LNCaP clone FGC (cell line): ENCODE measurements at places on chromosomes 6 and 20.

DNA sequence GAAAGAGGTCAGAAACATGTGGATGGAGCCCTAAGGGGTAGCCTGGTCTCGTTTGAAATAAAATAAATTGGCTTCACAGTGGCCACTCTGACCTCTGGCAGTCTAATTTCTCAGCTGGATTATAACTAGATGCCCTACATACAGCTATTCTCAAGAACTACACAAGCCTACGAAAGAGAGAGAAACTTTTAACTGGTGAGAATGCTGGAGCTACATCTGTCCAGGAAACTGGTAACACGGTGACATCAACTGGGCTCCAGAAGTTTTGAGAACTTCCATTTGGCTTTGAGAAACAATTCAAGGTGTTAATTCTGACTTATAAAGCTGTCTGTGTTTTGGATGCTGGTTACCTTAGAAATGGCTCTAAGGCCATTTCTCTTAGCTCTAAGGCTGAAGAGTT lies 187.3 kb upstream of the TENT5A start:
- no peak for DNase-seq

- DNase-seq = no peak
Observed at GRCh38 chr20:59001449-59002171, 5.4 kb downstream of the CTSZ start.

DNA sequence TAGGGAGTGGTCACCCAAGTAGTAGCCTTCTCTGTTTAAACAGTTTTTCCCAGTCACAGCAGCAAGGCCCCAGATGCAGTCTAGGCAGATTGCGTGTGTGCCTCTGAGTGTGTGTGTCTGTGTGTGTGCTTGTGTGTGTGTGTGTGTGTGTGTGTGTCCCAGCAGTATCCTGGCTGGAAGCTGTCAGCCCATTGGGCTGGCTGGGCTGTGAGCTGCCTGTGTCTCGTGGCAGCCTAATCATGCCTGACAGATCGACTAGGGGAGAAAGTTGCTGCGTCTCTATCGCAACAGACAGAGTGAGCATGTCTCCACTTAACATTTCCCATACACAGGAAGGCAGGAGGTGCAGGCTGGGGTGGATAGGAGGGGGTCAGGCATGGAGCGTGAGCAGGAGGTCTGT lies 42.9 kb upstream of the LRFN2 start:
- no peak for DNase-seq

GRCh38 chr6:16092140-16092539 lies 36.7 kb upstream of the MYLIP start:
- no peak for DNase-seq

DNA sequence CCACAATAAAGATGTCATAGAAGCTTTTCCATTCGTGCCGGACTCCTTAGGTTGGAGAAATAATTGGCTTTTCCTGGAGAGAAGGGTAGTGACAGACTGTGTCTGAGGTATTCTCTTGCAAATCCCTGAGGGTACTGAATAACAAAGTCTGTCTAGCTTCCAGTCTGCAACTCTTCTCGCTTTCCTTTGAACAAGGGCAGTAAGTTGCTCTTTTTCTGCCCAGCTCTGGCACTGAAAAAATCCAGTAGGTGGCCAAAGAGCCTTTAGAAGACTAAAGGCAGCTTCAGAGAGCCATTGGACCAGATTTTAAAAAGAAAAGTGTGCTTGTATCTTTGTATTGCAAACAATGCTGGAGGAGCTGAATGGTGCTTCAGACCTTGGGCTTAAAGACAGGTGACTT lies 20.7 kb upstream of the RREB1 start:
- DNase-seq = no peak

DNA sequence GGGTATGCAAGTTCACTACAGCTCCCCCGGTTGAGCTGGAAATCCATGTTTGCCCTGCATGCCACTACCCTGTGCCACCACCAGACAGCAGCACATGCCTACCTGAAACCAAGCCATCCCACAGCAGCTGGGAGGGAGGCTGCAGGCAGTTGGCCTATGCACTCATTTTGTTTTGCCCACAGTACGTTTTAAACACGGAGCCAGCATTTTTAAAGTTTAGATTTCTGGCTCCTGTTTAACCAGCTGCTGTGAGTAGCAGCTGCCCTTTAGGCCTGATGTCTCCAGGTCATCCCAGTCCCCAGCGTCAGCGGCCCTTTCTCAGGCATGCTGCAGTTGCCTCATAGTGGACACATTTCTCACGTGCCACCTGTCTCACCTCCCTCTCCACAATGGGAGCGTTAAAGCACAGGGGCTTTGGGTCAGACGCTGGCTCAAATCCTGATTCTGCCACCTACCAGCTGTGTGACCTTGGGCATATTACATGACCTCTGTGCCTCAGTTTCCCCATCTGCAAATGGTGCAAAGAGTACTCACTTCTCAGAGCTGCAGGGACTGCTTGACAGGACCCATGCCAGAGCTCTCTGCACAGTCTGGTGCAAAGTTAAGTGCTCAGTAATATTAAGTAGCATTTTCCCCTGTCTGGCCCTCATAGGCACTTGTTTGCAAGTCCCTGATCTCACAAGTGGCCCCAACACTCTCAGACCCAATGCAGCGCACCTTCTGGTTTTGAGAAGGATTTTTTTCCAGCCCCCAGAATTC lies 8.2 kb upstream of the UBE2V1 start:
- peak; percentile 52 for DNase-seq

GRCh38 chr6:8628063-8628462 lies 192.7 kb upstream of the SLC35B3 start:
- DNase-seq = no peak
